ENCODE measurements at places on chromosomes 1 and 21.

DNA sequence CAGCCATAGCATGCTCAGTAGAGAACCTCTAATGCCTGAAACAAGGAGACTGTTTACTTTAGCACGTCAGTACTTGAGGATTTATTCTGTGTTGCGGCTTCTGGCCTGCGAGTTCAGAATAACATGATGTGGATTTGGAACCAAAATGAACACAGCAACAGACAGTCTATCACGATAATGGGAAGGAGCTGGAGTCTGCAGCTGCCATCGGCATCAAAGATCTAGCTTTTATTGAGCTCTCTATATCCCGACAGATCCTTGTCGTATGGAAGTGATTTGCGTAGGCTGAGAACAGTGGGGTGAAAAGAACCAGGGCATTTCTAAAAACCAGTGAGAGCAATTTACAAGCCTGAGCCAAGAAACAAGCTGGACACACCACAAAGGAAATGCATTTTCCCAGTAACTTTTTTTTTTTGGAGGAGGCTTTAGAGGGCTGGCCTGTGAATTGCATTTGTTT lies 294.2 kb downstream of the KIF26B start:
- no peak for DNase-seq

GRCh38 chr1:210237981-210238380 lies 5.4 kb downstream of the SERTAD4 start:
- no peak for DNase-seq

DNA sequence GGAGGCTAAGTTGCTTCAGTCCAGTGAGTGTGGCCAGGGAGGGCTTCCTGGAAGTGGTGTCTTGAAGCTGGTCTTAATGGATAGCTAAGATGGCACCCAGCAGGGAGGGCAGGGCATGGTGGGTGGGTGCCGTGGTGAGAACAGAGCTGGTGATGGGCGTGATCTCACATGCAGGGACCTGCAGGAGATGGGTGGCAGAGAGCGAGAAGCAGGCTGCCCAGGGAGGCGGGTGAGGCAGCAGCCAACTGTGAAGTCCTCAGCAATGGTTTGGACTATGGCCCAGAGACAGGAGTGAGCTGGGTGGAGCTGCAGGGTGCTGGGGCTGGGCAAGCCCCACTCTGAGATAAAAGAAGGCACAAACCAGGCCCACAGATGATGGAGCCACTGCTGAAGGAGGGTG lies 50.7 kb downstream of the UMODL1 start:
- no peak for DNase-seq

DNA sequence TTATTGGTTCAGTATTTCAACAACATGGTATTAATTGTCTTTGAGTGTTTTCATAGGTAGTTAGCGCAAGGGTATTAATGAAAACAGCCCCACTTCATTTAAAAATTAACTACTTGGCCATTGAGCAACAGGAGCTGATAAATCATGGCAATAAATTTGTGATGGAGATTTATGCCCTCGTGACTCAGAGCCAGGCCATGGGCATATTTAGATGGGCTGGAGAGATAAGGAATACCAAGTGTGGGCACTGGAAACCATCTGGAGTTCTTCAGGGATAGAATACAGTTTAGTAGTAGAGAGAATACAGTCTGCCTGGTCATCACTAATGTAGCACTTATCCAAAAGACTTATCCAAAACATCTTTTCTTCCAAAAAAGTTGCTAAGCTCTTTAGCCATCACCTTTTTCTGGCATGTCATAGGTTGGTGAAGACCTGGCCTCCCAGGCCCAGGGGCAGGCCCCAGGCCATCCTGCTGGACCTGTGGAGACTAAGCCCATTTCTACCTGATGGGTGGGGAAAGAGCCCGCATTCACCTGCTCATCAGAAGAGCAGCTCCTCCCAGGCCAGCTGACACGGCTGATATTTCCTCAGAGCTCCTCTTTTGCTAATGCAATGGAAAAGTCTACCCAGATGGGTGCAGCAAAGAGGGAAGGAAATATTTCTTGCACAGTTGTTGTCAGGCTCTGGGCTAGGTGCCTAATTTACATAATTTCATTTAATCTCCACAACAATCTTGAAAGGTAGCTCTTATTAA lies 238.0 kb downstream of the TM2D1 start:
- no peak for DNase-seq

DNA sequence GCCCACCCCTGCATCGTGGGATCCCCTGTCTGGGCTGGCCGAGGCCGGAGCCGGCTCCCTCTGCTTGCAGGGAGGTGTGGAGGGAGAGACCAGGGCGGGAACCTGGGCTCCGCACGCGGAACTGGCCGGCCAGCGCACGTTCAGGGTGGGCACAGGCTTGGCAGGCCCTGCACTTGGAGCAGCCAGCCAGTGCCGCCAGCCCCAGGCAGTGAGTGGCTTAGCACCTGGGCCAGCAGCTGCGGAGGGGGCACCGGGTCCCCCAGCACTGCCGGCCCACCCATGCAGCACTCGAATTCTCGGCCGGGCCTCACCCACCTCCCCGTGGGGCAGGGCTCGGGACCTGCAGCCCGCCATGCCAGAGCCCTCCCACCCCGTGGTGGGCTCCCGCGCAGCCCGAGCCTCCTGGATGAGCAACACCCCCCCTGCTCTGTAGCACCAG lies 422.6 kb downstream of the AMY1C start:
- no peak for DNase-seq

GRCh38 chr21:41689289-41689583 lies 77.6 kb downstream of the RIPK4 start:
- DNase-seq, result no peak

DNA sequence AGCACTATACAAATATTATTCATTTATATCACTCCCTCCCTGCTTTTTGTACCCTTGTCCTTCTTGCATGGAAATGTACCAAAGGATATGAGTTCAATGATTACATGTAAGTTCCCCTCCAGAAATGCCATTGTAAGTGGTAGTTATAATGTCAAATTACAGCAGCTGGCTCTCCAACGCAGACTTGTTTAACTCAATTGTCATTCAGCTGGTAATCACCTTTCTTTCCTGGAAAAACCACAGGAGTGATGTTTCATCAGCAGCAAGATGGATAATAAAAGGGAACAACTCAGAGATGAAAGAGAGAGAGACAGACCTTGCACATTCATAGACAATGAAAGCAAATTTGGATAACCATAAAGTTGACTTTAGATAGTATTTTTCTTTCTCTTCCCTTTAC lies 578.6 kb upstream of the PBX1 start:
- no peak for DNase-seq

DNA sequence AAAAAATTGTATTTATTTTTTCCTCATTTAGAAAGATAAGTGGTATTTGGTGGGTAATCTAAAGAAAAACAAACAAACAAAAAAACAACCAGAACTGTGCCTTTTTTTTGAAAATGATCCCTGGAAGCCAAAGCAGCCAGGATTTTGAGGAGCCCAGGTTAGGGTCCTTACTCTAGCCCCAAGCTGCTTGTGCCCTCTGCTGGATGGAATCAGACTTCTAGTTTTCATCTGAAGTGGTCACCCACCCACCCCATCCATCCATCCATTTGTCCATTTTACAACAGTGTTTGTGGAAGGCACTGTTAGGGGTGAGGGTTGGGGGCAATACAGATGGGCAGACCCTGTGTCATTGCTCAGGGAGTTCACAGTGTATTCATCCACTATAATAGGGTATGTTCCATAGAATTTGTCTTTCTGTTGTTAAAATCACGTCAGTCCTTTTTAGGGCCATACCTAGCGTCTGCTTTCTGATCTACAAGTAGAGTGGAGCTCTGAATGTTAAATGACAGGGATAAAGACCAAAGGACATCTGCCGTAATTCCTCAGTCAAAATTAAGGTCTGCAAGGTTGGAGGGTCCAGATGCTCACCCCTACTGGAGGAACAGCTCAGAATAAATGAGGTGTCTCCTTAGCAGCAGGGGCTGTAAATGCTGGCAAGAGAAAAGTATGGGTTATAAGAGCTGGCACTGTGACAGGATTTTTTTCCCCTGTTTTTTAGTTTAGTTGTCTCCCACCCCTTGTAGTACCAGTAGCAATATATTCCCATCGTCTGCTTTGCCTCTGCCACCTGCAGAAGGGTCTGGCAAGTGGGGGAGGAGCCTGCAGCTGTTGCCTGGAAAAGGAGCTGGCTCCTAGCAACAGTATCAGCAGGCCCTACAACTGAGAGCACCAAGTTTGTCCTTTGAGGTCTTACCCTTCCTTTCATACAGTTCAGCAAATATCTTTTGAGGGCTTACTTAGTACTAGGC lies 3.2 kb downstream of the LRRC42 start:
- DNase-seq, result peak; percentile 44

DNA sequence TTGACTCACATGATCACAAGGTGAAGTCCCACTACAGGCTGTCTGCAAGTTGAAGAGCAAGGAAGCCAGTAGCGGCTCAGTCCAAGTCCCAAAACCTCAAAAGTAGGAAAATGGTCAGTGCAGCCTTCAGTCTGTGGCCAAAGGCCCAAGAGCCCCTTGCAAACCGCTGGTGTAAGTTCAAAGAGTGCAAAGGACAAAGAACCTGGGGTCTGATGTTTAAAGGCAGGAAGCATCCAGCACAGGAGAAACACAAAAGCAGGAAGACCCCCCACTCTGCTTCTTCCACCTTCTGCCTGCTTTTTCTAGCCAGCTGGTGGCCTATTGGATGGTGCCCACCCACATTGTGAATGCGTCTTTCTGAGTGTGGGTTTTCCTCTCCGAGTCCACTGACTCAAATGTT lies 2222.6 kb downstream of the MRPL39 start:
- DNase-seq, result no peak

DNA sequence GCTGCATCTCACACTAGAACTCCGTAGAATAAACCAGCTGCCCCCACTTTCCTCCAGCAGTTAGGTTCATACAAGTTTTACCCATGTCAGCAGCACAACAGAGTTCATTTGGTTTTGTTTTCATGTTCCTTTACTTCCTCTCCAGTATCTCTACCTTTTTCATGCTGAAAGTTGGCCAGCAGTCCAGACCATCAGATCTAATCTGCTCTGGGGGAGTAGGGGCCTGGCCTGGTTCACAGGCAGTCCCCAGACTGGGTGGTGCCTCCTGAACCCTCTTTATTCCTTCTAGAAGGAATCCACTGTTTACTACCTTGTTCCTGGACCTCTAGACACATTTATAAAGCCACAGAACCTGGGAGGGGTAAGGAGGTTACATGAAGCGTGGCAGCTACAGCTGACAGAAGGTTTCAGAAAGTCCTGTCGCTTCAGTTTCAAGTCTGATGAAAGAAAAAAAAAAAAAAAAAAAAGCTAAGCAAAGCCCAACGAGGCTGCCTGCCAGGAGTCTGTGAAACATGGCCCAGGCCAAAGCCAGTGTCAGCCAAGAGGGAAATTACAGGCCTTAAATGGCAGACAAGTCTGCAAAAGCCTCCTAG lies 184.6 kb upstream of the JUN start:
- DNase-seq, result peak; percentile 49

- no peak for DNase-seq
These were observed 56.2 kb upstream of the TARBP1 start for GRCh38 chr1:234535218-234535617.

GRCh38 chr1:234564035-234565029 lies 45.6 kb downstream of the IRF2BP2 start:
- DNase-seq, result no peak
